ENCODE measurements at places on chromosomes 7 and 10.

GRCh38 chr10:11240641-11241040, 223.0 kb downstream of the CELF2 start:
- DNase-seq = no peak

- no peak for DNase-seq
These were observed 33.1 kb downstream of the ZMIZ1 start for GRCh38 chr10:79101560-79102497.

DNA sequence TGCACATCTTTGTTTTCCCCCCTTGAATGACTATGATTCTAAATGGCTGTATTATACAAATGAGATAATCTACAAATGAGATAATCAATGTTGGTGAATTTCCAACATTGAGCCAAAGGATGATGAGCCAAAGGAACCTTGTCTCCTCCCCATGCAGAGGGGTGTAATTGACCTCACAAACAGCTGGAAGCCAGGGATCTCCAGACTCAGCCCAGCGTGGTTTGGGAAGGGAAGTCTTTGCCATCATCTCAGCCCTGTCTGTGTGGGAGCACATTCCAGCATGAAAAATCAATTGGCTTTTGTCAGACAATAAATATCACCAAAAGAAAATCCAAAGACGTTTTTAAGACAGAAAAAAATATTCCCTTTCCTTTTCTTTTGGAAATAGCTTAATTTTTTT, 271.5 kb upstream of the AOAH start:
- no peak for DNase-seq

- DNase-seq = no peak
These were observed 397.8 kb downstream of the AUTS2 start for GRCh38 chr7:69996121-69996520.

- DNase-seq = peak; percentile 7
These were observed 173.6 kb upstream of the AKR1E2 start for GRCh38 chr10:4652111-4653010.

DNA sequence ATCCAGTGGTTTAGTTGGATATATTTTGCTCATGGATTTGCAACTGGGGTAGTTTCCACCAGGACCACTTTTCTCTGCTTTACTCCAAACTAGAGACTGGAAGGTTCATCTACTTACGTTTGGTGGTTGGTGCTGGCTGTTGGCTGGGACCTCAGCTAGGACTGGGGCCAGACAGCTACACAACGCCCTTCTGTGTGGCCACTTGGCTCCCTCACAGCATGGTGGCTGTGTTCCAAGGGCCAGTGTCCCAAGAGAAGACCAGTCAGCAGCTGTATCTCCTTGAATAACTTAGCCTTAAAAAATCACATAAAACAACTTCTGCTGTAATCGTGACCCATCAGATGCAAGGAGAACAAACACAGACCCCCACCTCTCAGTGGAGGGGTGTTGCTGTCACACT, 4.2 kb upstream of the KCNH2 start:
- no peak for DNase-seq

- no peak for DNase-seq
These were observed 27.8 kb downstream of the KLF6 start for GRCh38 chr10:3757250-3757637.

Measured in GM12864 (cell line).